Activated CD8-positive, alpha-beta memory T cell treated with anti-CD3 and anti-CD28 coated beads for 1 hour (primary cell): ENCODE measurements at places on chromosomes 2 and 18.

GRCh38 chr2:171523088-171524017, 1.1 kb downstream of the CYBRD1 start:
- no peak for DNase-seq

DNA sequence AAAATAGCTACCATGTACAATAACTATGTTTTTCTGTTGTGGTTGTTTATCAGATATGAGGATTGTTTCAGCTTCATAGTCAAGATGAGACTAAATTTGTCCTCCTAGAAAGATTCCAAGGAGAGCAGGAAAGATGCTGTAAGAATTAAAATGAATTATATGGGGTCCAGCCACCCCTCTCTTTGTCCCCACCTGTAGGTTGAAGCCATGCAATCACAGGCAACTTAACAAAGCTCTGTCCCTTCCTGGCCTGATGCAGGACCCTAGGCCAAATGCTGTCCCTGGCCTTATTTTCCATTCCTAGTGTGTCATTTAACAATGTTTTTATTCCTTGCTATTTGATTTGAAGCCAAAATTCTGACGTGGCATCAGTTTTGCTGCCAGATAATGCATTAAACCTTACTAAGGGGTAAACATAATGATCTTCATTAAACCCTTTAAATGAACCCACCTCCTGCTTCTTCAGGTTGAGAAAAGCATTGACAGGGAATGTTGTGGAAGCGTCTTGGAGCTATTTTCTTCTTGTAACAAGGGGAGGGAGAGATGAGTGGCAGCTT, 240.9 kb upstream of the ZNF521 start:
- DNase-seq: no peak

- no peak for DNase-seq
Measured at GRCh38 chr2:165144315-165144714, 59.5 kb downstream of the SCN3A start.

DNA sequence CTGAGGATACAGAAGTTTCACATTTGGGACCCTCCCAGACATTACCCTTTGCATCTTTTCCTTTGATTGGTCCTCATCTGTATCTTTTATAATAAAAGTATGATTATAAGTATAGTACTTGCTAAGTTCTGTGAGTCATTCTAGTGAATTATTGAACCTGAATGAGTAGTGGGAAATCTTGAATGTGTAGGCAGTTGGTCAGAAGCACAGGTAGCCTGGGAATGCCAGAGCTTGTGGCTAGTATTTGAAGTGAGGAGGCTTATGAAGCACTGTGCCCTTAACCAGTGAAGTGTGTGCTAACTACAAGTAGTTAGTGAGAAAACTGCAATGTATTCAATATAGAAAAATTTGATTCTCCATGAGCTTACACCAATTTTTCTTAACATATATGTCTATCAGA, 257.6 kb downstream of the GRB14 start:
- DNase-seq: no peak

- no peak for DNase-seq
Measured at GRCh38 chr18:31430072-31430471, 17.5 kb upstream of the DSG3 start.

DNA sequence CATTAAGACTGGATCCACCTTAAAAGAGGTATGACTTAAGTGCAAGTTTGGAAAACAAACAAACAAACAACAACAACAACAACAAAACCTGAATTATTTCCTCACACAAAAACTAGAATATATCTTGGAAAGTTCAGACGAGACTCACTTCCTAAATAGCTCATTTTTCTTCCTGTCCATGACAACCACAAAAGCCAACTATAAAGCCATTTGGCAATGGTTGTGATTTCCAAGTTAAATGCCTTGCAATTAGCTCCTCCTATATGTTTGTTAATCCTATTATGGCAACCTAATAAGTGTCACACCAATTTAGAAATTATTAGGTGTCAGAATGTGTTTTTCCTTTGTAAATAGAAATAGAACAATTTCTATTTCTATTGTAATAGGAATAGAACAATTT, 91.6 kb upstream of the ARL5A start:
- no peak for DNase-seq

DNA sequence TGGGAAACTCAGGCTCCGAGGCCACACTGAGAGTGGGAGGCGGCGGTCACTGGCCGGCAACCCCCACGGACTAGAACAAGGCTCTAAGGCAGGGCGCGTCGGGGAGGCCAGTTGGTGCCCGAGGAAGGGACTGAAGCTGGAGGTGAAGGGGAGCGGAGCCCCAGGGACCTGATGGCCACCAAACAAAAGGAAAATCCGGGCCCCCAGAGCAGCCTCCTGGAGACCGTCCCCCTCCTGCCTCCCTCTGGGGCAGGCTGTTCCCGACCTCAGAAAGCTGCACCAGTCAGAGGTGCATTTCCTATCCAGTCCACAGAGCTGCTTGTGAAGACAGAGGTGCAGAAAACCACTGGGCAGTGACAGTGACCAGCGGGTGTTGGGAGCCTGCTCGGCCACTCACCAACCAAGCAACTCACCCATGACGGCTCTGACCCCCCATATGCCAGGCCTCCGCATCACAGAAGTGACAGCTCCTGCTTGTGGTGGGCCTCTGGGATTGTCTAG, 172.7 kb downstream of the TWIST2 start:
- DNase-seq: no peak

GRCh38 chr2:14313341-14313740, 319.2 kb upstream of the LRATD1 start:
- no peak for DNase-seq

GRCh38 chr18:76687304-76687962, 134.9 kb upstream of the ZNF236 start:
- DNase-seq: no peak

DNA sequence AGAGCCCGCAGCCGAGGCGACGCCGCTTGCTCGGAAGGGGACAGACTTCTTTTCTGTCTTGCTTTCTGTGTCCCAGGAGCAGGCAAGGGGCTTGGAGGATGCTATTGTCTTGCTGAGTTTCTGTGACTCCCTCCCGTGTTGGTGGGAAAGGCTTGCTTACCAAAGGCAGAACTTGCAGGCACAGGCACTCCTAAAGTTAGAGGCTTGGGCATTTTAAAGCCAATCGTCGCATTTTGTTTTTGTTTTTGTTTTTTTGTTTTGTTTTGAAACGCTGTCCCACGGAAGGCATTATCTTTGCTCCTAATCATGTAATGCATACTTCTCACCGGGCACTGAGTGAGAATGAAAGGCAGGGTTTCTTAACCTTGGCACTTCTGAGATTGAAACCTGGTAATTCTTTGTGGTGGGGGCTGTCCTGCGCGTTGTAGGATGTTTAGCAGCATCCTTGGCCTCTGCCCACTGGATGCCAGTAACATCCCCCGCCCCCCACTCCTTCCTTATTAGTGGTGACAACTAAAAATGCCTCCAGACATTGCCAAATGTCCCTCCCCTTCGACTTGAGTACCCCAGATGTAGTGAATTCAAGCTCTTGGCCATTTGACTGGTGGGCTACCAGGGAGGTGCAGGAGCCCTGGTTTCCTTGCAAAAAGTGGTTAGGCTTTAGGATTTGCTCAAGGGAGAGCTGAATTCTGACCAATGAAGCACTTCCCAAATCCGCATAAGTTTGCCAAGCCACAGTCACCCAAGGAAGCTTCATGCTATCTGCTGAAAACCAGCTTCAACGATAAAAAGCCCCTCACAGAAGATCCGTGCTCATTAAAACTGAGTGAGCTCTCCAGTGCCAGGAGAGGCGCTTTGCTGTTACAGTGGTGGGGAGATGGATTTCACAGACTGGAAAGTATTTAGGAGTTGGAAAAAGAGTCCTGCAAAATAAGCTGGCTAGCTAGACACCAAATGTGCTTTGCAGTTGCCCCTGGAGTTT, 1.2 kb downstream of the ANTXR1 start:
- no peak for DNase-seq

DNA sequence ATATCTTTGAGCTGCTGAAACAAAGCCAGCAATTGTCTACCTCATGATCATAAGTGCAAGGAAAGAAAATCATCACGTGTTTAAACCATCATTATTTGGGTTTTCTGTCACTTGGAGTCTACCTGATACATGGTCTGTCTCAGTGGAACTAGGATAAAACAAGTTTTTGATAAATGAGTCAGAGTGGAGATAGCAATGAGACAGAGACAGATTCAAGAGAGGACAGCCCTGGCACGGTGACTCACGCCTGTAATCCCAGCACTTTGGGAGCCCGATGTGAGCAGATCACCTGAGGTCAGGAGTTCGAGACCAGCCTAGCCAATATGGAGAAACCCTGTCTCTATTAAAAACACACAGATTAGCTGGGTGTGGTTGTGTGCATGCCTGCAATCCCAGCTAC, 93.8 kb downstream of the PMAIP1 start:
- DNase-seq: no peak

- no peak for DNase-seq
Measured at GRCh38 chr2:8877894-8878293, 40.5 kb upstream of the KIDINS220 start.

GRCh38 chr2:216296856-216297255, 75.4 kb downstream of the MARCHF4 start:
- no peak for DNase-seq

DNA sequence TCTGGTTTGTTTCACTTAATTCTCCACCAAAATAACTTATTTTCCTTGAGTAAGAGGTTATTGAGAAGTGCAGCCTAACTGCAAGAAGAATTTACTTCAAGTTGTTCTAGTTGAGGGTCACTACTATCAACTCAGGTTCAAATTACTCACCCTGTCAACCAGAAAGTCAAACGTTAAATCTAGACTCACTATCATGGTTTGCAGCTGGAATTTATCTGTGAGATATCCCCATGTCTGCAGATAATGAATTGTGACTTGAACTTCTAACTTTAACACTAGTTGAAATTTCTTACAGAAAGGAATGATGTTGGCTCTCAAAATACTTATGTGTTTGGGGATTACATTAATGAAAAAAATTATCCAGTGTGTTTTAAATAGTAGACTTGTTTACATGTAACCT, 1145.7 kb upstream of the NXPH2 start:
- DNase-seq: no peak

DNA sequence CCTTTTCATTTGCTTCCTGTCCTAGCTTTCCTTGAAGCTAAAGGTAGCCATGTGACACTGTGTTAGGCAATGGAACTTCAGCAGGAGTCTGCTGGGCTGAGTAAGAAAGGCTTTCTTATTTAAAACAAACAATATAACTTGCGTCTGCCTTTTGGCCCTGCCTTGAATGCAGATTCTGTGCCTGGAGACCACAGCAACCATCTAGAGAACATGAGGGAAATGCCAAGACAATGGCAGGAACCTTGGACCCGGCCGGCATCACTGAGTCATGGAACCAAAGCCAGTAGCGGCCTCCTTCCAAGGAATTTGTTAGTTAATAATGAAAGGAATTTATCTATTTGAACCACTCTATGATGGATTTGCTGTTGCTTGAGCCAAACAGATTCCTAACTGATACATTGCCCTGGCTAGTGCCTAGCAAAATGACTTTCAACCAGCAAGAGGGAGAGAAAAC, 207.5 kb upstream of the EPHA4 start:
- no peak for DNase-seq

DNA sequence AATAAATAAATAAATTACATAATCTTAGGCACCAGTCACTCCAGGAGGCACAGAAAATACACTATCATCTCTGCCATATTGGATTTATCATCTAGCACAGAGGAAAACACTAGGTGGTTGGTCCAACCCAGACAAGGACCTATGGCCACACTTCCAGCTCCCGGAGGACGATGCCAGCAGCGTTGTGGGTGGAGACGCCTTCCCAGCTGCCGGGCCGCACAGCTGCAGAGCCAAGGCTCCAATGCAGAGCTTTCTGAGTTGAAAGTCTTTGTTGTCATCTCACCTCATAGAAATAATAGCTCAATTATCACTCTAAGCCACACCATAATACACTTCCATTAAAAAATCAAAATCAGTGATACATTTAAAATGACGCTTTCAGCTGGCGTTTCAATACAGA, 457.1 kb upstream of the SALL3 start:
- DNase-seq: no peak

DNA sequence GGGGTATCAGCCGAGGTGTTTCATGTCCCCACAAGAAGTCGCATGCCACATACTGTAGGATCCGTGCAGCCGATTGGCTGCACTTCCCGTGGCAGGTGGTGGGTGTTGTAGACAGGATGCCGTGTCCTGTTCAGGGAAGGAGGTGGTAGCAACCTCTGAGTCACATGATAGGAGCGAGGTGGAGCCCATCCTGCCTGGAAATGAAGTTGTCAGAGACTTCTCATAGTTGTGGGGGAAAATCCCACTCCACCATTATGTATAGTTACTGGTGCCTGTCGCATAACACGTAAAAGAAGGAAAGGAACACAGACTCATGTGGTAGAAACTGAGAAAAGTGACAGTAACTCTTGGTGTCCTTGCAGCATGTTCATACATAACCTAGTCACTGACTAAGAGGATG, 91.4 kb upstream of the IL1R2 start:
- DNase-seq: no peak

- no peak for DNase-seq
Measured at GRCh38 chr2:212024040-212024439, 514.6 kb downstream of the ERBB4 start.

DNA sequence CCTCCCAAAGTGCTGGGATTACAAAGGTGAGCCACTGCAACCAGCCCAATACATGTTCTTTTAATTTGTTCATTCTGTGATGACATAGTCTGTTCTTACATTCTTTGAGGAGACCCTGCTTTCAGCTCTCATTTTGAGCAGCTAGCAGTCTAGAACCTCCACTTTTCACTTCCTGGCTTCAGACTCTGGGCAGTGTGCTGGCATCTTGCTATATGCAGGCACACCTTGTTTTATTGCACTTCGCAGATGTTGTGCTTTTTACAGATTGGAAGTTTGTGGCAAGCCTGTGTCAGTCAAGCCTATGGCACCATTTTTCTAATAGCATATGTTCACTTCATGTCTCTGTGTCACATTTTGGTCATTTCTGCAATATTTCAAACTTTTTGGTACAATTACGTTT, 72.4 kb downstream of the PRKCE start:
- no peak for DNase-seq

- no peak for DNase-seq
Measured at GRCh38 chr2:114076961-114077360, 187.1 kb downstream of the ACTR3 start.

DNA sequence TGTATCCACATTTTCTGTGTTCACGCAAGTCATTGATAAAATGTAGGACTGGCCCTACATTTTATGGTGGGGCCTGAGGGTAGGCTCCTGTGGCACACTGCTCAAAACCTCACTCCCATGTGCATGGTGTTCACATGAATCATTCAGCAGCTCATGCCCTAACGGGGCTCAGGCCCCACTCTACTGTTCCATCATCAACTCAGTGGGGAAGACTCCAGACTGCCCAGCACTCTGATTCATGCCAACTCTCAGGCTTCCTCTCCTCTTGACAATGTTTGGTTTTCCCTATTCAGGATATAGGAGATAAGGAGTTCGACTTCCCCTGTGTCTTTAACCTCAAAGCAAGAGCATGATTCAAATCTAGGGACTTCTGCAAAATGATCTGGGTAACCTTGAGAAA, 92.0 kb upstream of the BOD1L2 start:
- DNase-seq: no peak

GRCh38 chr18:70377857-70378701, 89.2 kb downstream of the SOCS6 start:
- DNase-seq: no peak

DNA sequence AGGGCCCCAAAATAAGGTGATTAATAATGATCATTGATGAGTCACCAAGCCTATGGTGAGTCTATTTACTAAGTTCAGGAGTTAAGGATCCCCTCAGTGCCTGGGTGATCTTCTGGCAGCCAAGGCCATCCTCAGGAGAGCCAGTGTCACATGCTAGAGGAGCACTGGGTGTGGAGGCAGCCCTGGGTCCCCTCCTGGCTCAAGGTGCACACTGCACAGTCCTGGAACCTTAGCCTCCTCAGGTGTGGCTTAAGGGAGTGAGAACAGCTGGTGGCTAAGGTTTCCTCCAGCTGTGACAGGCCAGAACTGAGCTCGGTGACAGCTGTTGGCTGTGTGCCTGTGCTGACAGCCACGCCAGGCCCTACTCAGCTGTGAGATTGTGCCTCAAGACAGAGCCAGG, 52.1 kb upstream of the ACAA2 start:
- DNase-seq: no peak
